CD4-positive, alpha-beta T cell treated with Interleukin-4 for 1 hour (primary cell): ENCODE measurements at places on chromosomes 4 and X.

- DNase-seq = no peak
Observed at GRCh38 chrX:44971674-44972073, 98.7 kb downstream of the KDM6A start.

- no peak for DNase-seq
Observed at GRCh38 chrX:25096522-25097045, 80.8 kb upstream of the ARX start.

GRCh38 chr4:94673961-94674360 lies 83.8 kb upstream of the BMPR1B start:
- DNase-seq = no peak

DNA sequence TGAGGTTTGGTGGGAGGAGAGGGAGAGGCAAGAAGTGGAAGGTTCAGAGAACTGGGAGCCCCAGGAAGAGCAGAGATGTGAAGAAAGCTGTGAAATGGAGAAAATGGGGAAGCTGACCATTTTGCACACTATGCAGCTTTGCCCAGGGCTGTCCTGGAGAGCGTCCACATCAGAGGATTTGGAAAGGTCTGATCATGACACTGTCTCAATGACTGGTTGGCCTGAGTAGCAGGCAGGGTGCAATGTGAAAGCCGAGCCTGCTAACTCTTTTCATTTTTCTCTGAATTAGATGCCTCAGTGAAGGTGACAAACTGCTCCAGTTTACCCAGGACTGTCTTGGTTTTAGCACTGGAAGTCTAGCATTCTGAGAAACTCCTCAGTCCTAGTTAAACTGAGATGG lies 330.1 kb upstream of the RPS6KA3 start:
- DNase-seq = no peak

DNA sequence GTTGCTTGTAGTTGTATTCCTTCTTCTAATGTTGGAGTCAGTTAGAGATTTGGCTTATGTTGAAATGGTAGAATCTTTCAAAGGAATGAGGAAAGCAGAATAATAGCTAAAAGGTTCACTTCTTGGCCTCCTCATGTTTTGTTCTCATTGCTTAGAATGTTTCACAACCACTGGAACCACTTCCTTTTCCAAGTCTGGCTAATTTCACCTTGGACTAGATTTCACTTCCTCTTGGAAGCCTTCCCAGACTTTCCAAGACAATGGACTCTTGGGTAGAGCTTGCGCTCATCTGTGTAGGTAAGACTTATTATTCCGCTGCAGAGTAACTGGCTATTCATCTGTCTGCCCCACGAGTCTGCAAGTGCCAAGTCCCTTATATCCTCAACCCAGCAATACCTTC lies 8.3 kb downstream of the SPATA18 start:
- DNase-seq = no peak

GRCh38 chr4:112916868-112917267 lies 132.6 kb upstream of the ANK2 start:
- DNase-seq = no peak

- DNase-seq = no peak
Observed at GRCh38 chr4:122341886-122342285, 36.9 kb upstream of the ADAD1 start.

DNA sequence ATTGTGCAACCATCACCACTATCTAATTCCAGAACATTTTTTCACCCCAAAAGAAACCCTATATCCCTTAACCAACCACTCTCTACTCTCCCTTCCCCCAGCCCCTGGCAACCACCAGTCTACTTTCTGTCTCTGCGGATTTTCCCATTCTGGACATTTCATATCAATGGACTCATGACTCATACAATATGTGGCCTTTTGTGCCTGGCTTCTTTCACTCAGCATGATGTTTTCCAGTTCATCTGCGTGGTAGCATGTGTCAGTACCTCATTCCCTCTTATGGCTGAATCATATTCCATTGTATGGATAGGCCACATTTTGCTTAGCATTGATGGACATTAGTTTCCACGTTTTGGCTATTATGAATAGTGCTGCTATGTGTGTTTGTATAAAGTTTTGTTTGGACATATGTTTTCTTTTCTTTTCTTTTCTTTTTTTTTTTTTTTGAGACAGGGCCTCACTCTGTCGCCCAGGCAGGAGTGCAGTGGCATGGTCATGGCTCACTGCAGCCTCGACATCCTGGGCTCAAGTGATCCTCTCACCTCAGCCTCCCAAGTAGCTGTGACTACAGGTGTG lies 335.4 kb downstream of the BCOR start:
- DNase-seq = no peak

GRCh38 chr4:55819634-55820033 lies at the start of gene EXOC1L:
TSS of gene EXOC1L (plus strand) at chr4:55819790. CDS start at chr4:55820027, 237 bp downstream.
- no peak for DNase-seq

- no peak for DNase-seq
Observed at GRCh38 chr4:20284990-20285389, 33.3 kb downstream of the SLIT2 start.

GRCh38 chrX:68574240-68574639 lies 73.2 kb upstream of the STARD8 start:
- no peak for DNase-seq

DNA sequence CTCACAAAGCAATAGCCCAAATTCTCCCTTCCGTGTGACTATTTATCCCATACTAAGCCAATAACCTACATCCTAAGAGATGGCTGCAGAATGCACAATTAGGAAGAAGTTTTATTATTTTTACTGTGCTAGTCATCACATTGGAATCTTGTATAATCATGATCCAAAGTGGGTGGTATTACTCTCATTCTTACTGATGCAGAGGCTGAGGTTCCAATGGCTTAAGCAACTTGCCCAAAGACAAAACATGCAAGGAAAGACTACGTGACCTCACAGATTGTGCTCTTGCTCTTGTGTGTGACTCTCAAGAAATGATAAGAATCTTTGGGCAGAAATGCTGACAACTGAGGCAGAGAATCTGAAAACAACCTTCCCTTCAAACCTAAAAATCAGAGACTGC lies 212.2 kb downstream of the LDB2 start:
- DNase-seq = no peak

GRCh38 chr4:81792521-81792920 lies 320.8 kb upstream of the RASGEF1B start:
- no peak for DNase-seq

- peak; percentile 56 for DNase-seq
Observed at GRCh38 chrX:119784747-119785446, 6.5 kb downstream of the RPL39 start.

GRCh38 chr4:82811838-82812341 lies 13.3 kb upstream of the SCD5 start:
- DNase-seq = no peak

DNA sequence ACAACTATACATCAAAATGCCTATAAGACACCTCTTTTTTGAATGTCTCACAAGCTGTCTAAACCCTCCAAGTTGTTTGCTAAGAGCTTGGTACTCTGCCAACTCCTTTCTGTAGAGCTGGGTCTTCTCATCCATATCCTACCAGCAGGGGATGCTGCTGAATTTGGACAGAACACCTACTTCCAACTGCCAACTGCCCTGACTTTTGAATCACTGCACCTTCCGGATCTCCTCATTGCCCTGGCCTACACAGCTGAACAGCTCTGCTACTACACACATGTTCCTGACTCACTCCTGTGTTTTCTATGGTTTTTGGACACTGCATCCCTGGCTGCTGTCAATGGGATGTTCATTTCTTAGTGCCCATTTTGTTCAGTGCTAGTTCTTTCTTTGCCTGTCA lies 18.7 kb downstream of the FAM184B start:
- DNase-seq = no peak

- DNase-seq = no peak
Observed at GRCh38 chrX:23494741-23495140, 160.1 kb downstream of the PTCHD1 start.

- DNase-seq = no peak
Observed at GRCh38 chrX:46327566-46328115, 217.6 kb downstream of the ZNF674 start.

GRCh38 chrX:137574102-137574783 lies 8.3 kb downstream of the ZIC3 start:
- no peak for DNase-seq

DNA sequence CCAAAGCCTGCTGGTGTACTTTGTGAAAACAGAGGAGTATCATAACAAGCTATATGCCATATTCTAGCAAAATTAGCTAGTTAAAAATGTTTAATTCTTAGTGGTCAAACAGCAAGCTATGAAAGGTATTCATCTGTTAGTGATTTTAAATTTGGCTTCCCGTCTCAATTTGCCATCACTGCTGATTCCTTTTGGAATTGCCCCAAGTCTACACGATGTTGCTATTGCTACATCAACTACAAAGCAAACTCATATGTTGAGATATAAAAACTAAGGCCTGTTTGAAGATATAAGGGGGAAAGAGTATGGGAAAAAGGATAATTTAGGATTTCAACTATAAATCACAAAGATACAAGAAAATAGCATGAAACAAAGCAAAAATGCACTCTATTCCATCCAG lies 146.1 kb downstream of the COL25A1 start:
- DNase-seq = no peak

GRCh38 chrX:44401151-44401550 lies 57.7 kb upstream of the EFHC2 start:
- DNase-seq = no peak

- no peak for DNase-seq
Observed at GRCh38 chr4:7020290-7020689, 22.9 kb upstream of the TADA2B start.
